Airway epithelial cell (primary cell): ENCODE measurements at places on chromosomes 6 and 20. TPM values are rescaled to one million over a fixed set of nuclear protein-coding genes. Genes with fewer than 3 reads are reported as not detected.

HLA-DPA1 gene
- total RNA-seq: not detected in 2 replicates

TXLNB gene
- not detected in 2 replicates for total RNA-seq

WFDC9 gene
- total RNA-seq: not detected in 2 replicates

GPX5 gene
- total RNA-seq: not detected in 2 replicates

RBM24 gene
- total RNA-seq: 0.70 and 1.9 TPM in 2 replicates

COL20A1 gene
- total RNA-seq: not detected in 2 replicates

BAK1 gene
- total RNA-seq: 25.6 and 29.9 TPM in 2 replicates

FOXA2 gene
- total RNA-seq: 17.7 and 20.8 TPM in 2 replicates

GPR6 gene
- not detected in 2 replicates for total RNA-seq

ADAM33 gene
- total RNA-seq: 0.79 TPM in 1 of 2 replicates, not detected in the other

OR2H1 gene
- total RNA-seq: not detected in 2 replicates

SRSF3 gene
- 328 and 368 TPM in 2 replicates for total RNA-seq

SPTLC3 gene
- 4.6 and 7.1 TPM in 2 replicates for total RNA-seq

VWA7 gene
- total RNA-seq: 1.6 and 2.8 TPM in 2 replicates

BNIP5 gene
- total RNA-seq: 0.21 TPM in 1 of 2 replicates, not detected in the other

KATNA1 gene
- total RNA-seq: 13.4 and 18.2 TPM in 2 replicates

BACH2 gene
- total RNA-seq: 0.14 and 0.28 TPM in 2 replicates

GUCA1A gene
- total RNA-seq: 0.07 TPM in 1 of 2 replicates, not detected in the other

SLC17A3 gene
- not detected in 2 replicates for total RNA-seq

TRIM15 gene
- total RNA-seq: not detected in 2 replicates

CDSN gene
- 0.14 TPM in 1 of 2 replicates, not detected in the other for total RNA-seq

MACROD2 gene
- total RNA-seq: 0.92 TPM in 1 of 2 replicates, not detected in the other

KHDRBS2 gene
- not detected in 2 replicates for total RNA-seq

FAM162B gene
- 0.14 TPM in 1 of 2 replicates, not detected in the other for total RNA-seq

C2 gene
- total RNA-seq: 0.21 TPM in 1 of 2 replicates, not detected in the other

MYLK2 gene
- not detected in 2 replicates for total RNA-seq

MYCT1 gene
- not detected in 2 replicates for total RNA-seq

PARD6B gene
- 2.0 and 4.3 TPM in 2 replicates for total RNA-seq

NHLRC1 gene
- total RNA-seq: 1.8 and 3.9 TPM in 2 replicates

PPDPF gene
- 228 and 415 TPM in 2 replicates for total RNA-seq

SIRPB1 gene
- total RNA-seq: 1.3 and 4.0 TPM in 2 replicates

CD24 gene
- 871 and 1,303 TPM in 2 replicates for total RNA-seq

RPN2 gene
- 159 and 211 TPM in 2 replicates for total RNA-seq

SNX21 gene
- total RNA-seq: 23.2 and 37.3 TPM in 2 replicates

PSORS1C1 gene
- 0.37 and 1.7 TPM in 2 replicates for total RNA-seq

METTL24 gene
- total RNA-seq: not detected in 2 replicates

IPCEF1 gene
- total RNA-seq: 0.07 and 0.09 TPM in 2 replicates

TEAD3 gene
- total RNA-seq: 13.4 and 22.1 TPM in 2 replicates

FUT9 gene
- total RNA-seq: not detected in 2 replicates

LRRC1 gene
- total RNA-seq: 16.4 and 20.4 TPM in 2 replicates

TREML2 gene
- not detected in 2 replicates for total RNA-seq

GLP1R gene
- total RNA-seq: not detected in 2 replicates
